ENCODE measurements at places on chromosomes 1 and 21.

GRCh38 chr1:202235856-202236837 lies 42.5 kb downstream of the LGR6 start:
- DNase-seq, result peak; percentile 43

DNA sequence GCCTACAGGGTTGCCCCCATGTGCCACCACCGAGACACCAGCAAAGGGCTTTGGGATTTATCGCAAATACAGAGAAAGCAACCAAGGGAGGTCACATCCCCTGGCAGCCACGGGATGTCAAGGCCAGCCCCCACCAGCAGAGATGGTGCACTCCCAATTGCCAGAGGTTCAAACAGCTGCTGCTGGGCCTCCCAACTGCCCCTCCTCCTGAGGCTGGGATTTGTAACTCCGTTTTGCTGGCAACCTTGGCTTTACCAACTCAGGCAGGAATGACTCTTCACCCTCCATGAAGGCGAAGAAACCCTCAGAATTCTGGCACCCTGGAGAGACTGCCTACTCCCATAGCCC lies 11.6 kb downstream of the TMEM53 start:
- DNase-seq, result no peak

DNA sequence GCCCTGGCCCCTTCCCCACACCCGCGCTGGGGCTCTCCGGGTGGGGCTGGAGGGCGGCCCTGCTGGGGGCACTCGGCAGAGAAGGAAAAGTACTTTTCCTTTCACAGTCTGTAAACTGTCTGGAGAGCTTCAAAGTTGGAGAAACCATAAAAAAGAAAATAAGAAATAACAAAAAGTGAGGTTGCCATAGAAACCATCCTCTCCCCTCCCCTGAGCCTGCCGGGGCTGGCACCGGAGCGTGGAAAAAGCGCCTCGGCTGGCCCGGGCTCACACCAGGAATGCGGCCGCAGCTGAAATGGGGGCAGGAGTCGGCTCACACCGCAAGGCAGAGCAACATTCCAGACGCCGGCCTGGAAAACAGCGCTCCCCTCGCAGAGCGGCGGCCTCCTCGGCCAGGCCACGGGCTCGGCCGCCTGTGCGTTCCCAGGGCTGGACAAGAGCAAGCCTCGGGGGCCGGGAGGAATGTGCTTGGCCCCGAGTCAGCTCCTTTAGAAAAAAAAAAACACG lies 69.2 kb downstream of the MORN1 start:
- no peak for DNase-seq

- DNase-seq, result no peak
These were observed 150.3 kb downstream of the DHRS3 start for GRCh38 chr1:12467570-12468286.

GRCh38 chr1:164640686-164641352 lies 81.8 kb downstream of the PBX1 start:
- DNase-seq, result no peak

DNA sequence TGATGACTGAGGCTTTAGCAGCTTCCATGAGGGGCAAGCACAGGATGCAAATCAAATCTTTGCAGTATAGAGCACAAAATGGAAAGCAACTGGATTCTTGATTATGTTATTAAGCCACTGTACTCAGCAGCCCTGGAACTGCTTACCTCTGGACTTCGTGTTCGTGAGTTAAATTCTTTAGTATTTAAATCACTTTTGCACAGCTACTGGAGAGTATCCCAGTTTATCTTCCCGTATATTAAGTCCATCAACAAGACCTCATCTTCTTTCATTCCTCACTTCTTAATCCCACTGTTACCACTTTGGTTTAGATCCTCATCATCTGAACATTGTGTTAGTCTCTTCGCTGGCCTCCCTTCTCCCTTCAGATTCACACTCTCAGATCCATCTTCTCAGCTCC lies 108.9 kb downstream of the GREM2 start:
- DNase-seq, result no peak

- peak; percentile 90 for DNase-seq
These were observed 31.2 kb downstream of the FMN2 start for GRCh38 chr1:240122639-240123613.

GRCh38 chr1:87330057-87330884 lies 1.6 kb downstream of the LMO4 start:
- no peak for DNase-seq

GRCh38 chr1:112673592-112674439 lies 643 bp upstream of the MOV10 start:
- DNase-seq, result no peak

GRCh38 chr1:101262630-101263348 lies 26.0 kb downstream of the S1PR1 start:
- no peak for DNase-seq
